Activated T-helper 1 cell treated with Interleukin-2 at 50 U/mL for 16 hours (primary cell): ENCODE measurements at places on chromosomes 16 and 17.

- no peak for DNase-seq
Measured at GRCh38 chr16:73172973-73173709, 125.2 kb upstream of the ZFHX3 start.

- DNase-seq, result no peak
Measured at GRCh38 chr16:78976212-78976611, 624.3 kb downstream of the MAF start.

GRCh38 chr16:497258-497657, 30.3 kb upstream of the CAPN15 start:
- DNase-seq, result no peak

DNA sequence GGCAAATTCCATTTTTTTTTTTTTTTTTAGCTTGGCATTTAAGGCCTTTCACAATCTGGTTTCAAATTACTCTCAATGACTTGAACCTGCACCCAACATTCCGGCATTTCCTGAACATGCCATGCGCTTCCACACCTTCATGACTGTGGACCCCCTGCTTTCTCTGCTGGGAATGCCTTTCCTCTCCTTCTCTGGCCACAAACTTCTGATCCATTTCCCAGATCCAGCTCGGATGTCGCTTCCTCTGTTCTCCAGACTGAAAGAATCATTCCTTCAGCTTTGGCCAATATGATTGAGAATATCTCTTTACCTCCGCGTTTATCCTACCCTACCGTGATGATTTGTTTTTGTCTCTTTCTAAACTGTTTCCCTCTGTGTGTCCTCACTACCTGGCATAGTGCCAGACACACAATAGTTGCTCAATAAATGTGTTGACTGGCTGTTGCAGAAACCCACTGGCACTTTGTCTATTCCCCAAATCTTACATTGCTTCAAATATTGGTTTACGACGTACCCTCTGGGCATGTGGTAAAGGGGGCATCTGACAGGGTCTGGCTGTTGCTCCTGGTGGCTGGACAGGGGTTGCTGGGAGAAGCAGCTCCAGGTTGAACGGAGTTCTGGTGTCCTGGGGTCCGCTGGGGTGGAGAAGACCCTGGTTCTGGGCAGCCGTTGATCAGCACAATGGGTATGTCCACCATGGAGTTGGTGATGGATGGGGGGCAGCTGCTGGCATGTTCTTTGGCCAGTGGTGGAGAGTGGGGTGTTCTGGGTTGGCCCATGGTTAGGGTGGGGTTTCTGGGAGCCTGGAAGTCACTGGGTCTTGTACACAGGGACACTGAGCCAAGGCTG, 14.7 kb downstream of the TNS4 start:
- DNase-seq, result no peak

GRCh38 chr17:72034000-72034399, 86.8 kb upstream of the SOX9 start:
- no peak for DNase-seq

DNA sequence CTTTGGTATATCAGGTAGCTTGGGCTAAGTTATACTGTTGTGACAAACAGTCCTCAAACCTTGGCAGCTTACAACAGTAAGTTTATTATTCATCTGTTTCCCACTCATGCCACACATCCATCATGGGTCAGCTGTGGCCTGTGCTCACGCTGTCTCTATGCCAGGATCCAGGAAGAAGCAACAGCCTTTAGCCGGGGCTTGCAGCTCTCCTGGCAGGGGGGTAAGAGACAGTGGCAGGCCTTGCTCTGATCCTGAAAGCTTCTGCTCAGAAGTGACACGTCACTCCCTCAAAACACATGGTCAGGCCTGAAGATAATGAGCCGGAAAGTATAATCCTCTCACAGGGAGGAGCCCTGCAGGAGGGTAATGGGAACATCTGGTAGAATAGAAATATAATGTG, 377.6 kb downstream of the CPPED1 start:
- DNase-seq, result no peak

DNA sequence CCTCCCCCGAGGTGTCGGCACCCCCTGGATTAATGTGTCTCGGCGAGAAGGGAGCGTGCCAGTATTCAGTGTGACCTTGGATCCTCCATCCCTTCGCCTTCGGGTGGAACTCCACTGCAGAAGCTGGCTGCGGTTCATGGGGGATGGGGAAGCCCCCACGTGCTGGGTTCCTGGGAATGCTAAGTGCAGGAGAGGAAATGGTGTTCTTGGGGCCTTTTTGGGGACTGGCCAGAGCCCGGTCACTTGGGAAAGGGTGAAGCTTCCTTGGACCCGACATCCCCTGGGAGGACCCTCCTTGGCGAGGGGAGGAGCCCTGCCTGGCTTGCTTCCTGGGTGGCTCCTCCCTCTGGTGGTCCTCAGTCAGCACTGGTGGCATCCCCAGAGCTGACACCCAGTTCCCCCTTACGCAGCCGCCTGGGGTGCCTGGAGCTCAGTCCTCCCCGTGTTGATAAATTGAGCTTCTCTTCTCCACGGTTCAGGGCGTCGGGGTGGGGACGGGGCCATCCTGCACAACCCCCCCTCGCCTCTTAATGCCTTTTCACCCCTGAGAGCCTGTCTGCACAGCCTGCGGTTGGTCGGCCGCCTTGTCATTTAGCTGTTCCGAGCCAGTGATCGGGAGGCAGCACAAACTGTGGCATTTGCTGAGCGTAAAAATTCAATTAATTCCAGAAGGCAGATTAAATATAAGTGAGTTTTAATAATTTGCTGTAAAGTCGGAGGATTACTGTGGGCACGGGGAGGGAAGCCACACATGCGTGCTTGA, 30.7 kb upstream of the GSE1 start:
- DNase-seq, result no peak

DNA sequence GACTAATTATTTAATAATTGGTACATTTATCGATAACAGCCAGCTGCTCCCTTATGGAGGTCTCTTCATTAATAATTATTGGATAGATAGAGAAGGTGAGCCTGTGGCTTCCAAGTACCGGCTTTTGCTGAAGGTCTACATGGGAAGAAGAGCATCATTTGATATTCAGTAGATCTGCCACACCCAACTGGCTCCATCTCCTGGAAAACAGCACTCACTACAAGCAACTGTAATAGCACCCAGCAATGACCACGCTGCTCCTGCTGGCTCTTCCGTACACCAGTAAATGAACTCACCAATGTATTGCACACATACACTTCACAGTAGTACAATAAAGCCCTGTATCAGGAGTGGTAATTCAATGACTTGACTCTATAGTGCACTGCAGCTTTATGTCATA, 19.5 kb downstream of the MARVELD3 start:
- DNase-seq, result no peak

DNA sequence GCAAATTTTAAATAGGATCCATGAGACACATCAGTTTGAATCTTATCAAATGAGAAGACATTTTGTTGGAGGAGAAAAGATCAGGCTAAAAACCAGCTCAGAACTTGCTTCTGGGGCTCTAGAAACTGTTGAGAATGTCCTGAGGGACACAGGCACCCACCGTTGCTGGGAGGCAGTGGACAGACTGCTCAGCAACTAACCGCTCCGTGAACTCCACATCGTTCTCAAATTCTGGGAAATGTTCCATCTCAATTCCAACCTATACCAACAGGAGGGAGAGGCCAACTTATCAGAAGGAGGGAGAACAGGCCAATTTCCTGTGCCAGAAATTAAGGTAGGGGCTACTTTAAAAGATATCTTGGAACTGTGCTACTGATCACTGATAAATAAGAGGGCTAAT, 8.3 kb downstream of the TAT start:
- no peak for DNase-seq

DNA sequence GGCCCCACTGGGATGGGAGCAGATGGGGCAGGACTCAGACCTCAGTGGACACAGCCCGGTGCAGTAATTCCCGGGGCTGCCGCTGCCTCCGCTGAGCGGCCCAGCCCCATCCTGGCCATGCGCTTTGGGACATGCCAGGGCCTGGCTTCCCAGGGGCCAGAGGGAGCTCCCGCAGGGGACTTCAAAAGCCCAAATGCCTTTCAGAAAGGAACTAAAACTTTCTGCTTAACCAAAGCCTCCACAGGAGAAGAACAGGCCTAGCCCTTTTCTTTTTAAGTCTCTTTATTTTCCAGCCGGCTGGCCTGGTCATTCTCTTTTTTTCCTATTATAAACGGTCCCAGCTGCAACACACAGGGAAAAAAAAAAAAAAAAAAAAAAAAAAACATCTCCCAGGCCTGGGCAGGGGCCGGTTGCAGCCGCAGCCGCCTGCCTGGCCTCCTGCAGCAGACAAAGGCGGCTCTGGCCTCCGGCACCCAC, 10.7 kb upstream of the ZNF423 start:
- DNase-seq, result no peak

DNA sequence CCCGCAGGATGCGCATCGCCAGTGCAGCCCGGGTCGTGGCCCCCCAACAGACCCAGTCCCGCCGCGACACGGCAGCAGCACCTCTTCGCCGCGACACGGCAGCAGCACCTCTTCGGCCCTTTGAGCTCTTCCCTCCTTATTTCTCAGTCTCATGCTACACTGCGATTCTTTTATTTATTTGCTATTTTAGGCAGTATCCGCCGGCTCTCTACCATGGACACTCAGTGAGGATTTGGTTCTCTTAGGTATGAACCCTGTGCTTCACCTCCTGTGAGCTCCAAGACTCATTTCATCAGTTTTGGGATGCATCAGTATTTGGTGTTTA, 8.3 kb upstream of the MAP2K3 start:
- no peak for DNase-seq

- no peak for DNase-seq
Measured at GRCh38 chr16:56202036-56202435, 10.7 kb downstream of the GNAO1 start.

- no peak for DNase-seq
Measured at GRCh38 chr16:54067322-54068065, 219.1 kb downstream of the IRX3 start.

DNA sequence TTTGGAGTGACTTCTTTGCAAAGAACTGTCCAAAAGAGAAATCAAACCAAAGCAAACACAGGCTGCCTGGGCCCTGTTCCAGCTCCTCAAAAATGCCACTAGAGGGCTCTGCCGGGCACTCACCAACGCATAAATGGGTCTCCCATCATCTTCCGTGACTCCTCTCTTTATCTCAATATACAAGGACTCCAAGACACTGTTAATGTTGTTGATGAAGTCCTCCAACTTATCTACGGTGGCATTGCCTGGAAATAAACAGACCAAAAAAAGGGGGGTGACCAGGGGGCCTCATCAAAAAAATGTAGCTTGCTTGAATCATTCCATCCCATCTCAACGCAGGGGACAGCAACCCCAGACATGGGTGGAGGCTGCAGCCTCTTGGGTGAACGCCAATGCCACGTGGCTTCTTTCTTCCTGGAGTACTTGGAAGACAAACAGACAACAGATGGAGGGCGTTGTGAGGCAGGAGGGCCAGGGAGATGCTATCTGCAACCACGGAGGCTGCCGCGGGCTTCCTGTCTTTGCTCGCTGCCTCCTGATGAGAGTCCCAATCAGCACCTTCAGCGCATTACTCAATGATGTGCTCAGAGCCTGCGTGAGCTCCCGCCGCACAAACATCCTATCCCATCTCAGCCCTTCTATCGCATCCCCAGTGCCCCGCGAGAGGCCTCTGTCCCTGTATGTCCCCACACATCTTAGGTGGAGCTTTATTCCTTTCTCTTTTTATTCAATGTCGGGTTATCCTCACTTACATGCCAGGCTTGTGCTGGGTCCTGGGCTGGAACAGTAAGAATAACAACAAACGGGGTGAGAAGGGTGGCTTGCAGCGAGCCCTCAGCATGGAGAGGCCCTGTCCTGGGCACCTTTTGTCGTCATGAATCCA, 32.0 kb downstream of the KDM8 start:
- peak; percentile 86 for DNase-seq

- no peak for DNase-seq
Measured at GRCh38 chr16:28875134-28876018, 2.9 kb upstream of the ATP2A1 start.

DNA sequence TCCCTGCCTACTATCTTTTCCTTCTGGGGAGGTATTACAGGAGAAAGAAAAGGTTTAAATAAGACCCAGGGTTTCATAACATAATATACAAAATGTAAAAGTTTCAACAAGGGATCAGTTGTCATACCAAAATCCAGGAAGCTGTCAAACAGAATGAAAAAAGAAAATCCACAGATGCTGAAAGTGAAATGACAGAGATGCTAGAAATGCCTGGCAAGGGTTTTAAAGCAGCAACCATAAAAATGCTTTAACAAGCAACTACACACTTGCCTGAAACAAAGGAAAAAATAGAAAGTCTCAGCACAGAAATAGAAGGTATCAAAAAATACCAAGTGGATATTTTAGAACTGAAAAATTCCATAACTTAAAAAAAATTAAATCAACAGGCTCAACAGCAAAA, 105.0 kb downstream of the C16orf78 start:
- DNase-seq, result no peak

DNA sequence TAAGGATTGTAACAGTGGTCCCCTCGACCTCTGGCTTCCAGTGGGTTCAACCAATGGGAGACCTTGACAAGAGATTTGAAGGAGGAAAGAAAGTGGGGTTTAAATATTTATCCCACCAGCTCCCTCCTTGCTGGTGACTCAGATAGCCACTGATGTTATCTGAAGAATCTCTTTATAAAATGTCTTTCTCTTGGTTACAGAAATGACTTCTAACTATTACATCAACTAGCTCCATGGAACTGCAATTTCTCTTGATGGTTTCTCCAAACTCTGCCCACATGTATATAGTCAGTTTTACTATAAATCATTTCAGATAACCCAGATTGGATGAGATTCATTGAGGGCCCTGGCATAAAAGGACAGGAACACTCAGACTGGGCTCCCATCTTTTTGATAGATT, 920.2 kb upstream of the SOX9 start:
- DNase-seq, result no peak

GRCh38 chr17:78081551-78081950, 47.0 kb downstream of the TMC6 start:
- no peak for DNase-seq

- no peak for DNase-seq
Measured at GRCh38 chr16:58293449-58293848, 1.4 kb downstream of the PRSS54 start.

DNA sequence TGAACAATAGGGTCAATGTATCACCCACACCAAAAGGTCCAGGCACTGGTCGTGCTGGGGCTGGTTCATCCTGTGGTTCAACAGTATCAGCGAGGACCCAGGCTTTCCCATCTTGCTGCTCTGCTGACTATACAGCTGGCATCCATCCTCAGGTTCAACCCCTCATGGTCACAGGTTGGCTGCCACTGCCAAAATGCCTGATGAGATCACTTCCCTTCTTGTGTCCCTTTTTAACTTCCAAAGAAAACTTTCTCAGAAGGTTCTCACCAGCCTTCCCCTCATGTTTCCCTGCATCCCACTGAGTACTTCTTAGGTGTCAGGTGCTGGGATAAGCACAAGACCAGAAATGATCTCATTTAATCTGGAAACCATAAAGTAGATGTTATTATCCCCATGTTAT, 25.7 kb downstream of the CLEC16A start:
- DNase-seq, result no peak

DNA sequence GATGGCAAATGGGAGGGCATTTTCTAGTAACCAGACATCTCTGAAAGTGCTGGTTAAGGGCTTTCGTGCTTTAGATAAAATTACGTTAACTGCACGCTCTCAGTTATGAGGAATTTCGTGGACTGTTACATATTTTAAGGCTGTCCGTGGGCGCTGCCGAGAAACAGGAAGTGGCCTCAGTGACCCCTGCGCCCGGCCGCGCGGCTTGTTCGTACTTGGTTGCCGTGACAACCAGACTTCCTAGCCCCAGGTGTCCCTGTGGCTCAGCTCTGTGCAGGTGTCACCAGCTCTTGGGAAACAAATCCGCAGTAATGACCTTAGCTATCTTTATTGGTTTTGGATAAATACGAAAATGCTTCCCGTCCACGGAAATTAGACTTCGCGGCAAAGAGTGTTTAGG, 52.7 kb downstream of the LMF1 start:
- no peak for DNase-seq

GRCh38 chr17:44773140-44773539, 14.4 kb downstream of the ADAM11 start:
- no peak for DNase-seq
